ENCODE measurements at places on chromosomes 1 and 21.

GRCh38 chr21:43740497-43741156 lies 21.7 kb downstream of the PDXK start:
- no peak for DNase-seq

DNA sequence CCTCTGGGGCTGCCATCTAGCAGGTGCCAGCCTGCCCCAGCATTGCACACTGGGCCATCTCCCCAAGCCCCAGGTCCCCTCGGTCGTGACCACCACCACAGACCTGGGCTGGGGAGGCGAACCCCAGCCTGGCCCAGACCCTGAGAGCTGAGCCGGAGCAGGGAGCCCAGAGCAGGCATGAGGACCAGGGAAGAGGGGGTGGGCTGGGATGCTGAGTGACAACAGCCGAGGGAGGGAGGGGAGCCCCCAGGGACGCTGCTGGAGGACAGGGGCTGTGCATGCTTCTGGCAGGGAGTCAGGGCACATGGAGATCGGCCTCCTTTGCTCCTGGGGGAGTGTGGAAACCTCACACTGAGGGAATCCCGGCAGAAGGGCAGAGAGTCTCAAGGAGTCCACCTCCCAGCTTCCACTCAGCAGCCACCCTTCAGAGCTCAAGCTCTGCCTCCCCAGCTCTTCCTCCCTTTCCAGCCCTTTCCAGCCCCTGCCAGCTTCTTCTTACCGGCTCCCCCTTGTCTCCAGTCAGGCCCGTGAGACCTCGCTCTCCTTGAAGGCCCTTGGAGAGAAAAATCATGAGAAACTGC lies 23.7 kb upstream of the PEF1 start:
- no peak for DNase-seq

DNA sequence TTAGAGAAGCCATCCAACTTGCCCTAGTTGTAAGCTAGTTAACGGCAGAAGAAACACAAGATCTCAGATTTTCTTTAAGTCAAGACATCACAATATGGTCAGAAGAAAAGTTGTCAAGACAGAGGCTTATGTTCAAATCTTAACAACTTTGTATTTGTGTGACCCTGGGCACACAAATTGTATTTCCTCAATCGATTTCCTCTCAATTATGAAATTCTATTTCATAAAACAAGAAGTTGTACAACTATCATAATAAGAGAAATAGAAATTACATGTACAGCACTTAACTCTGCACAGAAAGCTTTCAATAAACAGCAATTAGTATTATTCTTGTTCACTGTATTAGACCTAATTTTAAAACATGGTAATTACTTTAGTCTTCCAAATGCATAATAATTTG lies 62.9 kb upstream of the SDC3 start:
- no peak for DNase-seq

DNA sequence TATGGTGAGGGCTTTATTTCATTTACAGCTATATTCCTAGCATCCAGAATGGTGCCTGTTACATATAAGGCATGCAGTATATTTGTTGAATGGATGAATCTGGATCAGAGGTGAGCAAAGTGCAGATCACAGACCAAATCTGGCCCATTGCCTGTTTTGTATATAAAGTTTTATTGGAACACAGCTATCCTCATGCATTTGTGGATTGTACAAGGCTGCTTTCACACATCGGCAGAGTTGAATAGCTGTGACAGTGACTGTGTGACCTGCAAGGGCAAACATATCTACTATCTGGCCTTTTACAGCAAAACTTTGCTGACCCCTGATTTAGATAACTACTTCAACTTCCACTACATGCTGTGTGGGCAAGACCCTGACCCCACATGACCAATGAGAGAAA lies 54.0 kb upstream of the MRPS6 start:
- no peak for DNase-seq

DNA sequence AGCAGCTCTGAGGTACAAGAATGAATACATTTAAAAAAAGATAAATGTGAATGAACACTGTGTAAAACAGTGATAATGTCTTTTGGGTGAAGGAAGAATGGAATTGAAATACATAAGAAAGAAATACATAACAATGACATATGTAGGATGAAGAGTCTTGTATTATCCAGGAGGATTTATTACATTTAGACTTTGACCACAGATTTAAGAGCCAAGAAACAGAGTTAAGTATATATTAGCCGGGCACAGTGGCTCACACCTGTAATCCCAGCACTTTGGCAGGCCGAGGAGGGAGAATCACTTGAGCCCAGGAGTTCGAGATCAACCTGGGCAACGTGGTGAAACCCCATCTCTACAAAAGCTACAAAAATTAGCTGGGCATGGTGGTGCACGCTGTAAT lies 79.7 kb downstream of the SCCPDH start:
- DNase-seq: no peak
